ENCODE measurements at places on chromosomes 11 and 22. TPM values are rescaled to one million over a fixed set of nuclear protein-coding genes. Genes with fewer than 3 reads are reported as not detected.

Gene DDI1
- not detected for total RNA-seq

Gene INS
- total RNA-seq, result not detected

Gene RAPSN
- total RNA-seq, result 1.8 TPM

Gene OR6T1
- total RNA-seq, result not detected

Gene NCAM1
- 0.18 TPM for total RNA-seq

Gene GGTLC2
- not detected for total RNA-seq

Gene MTCH2
- total RNA-seq, result 230 TPM
